G401 (cell line): ENCODE measurements at places on chromosomes 3 and 15.

DNA sequence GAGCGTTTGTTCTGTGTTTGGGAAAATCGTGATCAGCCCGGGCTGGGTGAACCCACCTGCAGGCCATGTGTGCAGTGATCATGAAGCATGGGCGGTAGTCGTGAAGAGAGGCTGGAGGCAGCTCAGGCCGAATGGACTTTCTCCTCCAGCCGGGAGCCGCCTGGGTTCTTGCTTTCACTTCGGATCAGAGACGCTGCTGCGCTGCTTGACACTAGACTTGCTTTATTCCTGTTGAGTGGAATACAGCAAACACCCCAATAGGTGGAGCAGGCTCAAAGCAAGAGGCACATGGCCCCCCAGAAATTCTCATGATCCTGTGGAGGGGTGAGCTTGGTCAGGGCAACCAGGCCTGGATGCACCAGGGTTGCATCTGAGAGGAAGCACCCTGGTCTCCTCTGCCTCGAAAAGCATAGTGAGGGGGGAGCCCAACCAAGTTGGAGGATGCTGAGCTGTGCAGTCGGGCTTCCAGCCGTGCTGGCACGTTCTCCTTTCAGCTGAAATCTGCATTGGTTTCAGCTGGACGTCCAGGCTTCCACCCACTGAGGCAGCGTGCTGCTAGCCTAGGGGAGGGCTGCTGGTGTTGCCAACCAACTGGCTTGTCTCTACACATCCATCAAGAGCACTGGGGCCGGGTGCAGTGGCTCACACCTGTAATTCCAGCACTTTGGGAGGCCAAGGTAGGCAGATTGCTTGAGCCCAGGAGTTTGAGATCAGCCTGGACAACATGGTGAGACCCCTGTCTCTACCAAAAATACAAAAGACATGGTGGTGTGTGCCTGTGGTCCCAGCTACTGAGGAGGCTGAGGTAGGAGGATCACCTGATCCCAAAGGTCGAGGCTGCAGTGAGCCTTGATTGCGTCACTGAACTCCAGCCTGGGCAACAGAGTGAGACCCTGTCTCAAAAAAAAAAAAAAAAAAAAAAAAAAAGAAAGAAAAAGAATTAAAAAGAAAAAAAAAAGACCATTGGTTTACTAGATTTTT lies 2.8 kb upstream of the NRROS start:
- DNase-seq = no peak

DNA sequence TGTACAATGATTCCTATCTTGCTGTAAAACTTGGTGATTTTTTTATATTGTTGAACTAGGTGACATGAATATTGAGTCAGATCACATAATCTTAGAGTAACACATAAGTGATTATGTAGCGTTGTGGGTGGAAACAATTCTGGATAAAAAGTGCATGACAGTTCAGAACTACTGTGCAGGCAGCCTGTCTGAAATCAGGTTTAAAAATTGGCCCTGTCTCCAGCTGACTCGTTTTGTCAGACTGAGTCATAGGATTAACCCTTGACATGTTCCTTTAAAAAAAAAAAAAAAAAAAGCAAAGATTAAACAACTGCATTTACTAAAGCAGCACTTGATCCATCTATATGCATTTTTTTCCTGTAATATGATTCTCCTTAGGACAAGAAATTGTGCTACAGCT lies 160.0 kb upstream of the CGNL1 start:
- DNase-seq = no peak

GRCh38 chr3:21466476-21466875 lies 284.5 kb downstream of the ZNF385D start:
- no peak for DNase-seq

GRCh38 chr15:99105514-99106341 lies 848 bp downstream of the SYNM start:
- no peak for DNase-seq

DNA sequence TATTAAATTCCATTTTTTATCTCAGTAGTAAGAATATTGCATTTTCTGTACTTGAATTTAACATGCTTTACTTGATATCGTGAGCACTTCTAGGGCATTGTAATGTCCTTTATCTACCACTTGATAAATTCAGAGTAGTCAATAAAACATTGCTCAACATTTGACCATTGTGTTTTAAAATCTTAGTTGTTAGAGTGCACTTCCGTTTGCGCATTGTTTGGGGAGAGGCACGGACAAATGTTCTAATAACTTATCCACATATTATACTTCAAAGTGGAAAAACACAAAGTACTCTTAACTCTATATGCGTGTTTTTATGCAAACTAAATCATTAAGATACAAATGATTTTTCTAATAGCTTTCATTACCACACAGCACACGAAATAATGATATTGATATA lies 419 bp downstream of the FAM227B start:
- no peak for DNase-seq

GRCh38 chr3:183825456-183826161 lies at the start of gene MAP6D1:
TSS of gene MAP6D1 (minus strand) at chr3:183825577. CDS start at chr3:183825547, 30 bp downstream.
- peak; percentile 69 for DNase-seq

DNA sequence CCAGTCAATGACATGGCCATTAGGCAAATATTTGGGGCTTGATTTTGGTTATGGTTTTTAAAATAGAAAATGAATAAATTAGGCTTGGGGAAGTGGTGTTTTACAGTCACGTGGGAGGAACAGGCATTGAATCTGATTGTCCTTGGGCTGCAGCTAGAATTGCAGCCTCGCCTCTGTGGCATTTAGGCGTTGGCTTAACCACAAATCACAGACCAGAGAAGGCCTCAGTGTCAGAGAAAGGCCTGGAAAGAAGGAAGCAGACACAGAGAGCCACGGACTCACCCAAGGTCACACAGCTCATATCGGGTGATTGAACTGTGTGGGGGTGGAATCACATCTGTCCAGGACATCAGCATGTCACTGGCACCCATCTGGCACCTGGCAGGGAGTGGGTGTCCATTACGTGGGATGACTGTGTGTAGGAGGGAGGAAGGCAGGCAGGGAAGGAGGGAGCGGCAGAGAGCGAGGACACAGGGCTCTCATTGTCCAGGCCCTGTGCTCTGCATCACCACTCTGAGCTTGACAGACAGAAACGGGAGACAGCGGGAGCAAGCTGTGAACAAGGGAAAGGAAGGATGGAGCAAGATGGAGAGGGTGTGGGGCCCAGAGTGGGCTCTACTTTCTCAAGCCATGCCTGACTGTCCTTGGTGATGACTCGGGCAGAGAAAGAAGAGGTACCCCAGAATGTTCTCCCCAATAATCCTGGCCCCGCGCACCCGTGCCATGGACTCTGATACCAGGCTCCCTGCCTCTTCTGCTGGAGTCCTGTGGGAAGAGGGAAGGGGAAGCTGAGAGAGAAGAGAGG lies 186.4 kb downstream of the FAM43A start:
- no peak for DNase-seq

GRCh38 chr15:59847968-59848367 lies 156.1 kb upstream of the FOXB1 start:
- no peak for DNase-seq

GRCh38 chr3:108461661-108462111 lies 48.7 kb downstream of the MYH15 start:
- DNase-seq = no peak

- DNase-seq = no peak
These were observed 45.2 kb downstream of the SPRED1 start for GRCh38 chr15:38297623-38298388.

DNA sequence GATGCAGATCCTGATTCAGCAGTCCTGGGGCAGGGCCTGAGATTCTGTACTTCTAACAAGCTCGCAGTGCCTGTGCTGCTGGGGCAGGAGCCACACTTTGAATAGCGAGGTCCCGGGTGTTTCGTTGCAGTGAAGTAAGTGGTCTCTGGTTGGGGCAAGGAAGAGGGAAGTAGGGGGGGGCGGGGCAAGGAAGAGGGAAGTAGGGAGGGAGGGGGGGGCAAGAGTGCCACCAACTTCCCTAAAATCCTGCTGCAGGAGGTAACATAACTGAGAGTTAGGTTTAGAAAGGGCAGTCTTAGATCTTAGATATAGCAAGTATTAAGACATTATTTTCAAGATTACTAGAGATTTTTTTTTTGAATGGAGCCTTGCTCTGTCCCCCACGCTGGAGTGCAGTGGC lies 35.5 kb downstream of the CRTAP start:
- DNase-seq = no peak

DNA sequence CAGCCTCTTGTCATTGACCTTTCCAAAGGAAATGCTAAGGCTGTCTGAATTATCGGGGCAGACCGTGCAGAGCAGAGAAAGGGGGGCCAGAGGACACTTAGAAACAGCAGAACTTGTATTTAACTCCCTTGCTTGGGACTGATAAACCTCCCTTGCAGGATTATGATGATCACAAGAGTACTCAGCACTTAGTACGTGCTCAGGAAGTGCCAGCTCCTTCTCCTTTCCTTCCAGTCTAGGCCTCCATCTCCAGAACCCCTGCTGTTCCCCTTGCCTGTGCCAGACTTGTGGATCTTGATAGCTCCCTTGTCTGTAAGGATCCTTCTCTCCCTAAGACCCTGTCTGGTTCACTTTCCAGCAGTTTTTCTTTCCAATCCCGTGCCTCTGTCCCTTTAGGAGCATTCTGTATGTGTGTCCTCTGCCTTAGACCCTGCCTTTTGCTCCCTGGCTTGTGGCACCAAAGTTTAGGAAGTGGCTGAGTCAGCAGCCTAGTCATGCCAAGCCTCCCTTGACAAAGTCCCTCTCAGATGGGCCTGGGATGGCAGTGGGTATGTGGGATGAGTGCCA lies 747 bp downstream of the SORD start:
- DNase-seq = no peak

GRCh38 chr15:96326328-96327154 lies 4.0 kb upstream of the NR2F2 start:
- peak; percentile 60 for DNase-seq

DNA sequence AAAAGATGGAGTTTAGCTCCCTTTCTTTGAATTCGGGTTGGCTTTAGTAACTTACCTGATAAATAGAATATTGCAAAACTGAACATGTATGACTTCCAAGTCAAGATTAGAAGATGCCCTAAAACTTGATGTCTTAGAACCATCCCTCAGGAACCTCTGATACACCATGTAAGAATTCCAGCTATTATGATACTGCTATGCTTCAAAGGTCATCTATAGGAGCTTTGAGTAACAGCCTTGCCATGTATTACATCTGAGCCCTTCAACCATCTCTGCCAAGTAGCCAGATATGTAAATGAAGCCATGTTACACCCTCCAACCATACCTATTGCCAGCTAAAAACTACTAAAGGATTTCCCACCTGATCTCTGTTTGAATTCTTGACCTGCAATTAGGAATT lies 854.2 kb downstream of the SI start:
- DNase-seq = no peak

- DNase-seq = no peak
These were observed 1.0 kb upstream of the SLTM start for GRCh38 chr15:58934521-58934920.

- DNase-seq = no peak
These were observed 494.5 kb upstream of the RGMA start for GRCh38 chr15:93583552-93583951.
